Stimulated activated CD4-positive, alpha-beta T cell treated with anti-CD3 and anti-CD28 coated beads, Interleukin-1b, Interleukin-23, amount 100 ng/mL, for 1 hour (primary cell): ENCODE measurements at places on chromosomes 7 and 10.

GRCh38 chr7:55052741-55053427 lies 34.1 kb downstream of the EGFR start:
- DNase-seq, result no peak

GRCh38 chr10:78716043-78716660 lies 352.6 kb upstream of the ZMIZ1 start:
- no peak for DNase-seq

- DNase-seq, result peak; percentile 31
Observed at GRCh38 chr10:22927661-22928403, at the start of gene ARMC3. TSS of gene ARMC3 (plus strand) at chr10:22928053. CDS start at chr10:22931997, 3,944 bp downstream.

DNA sequence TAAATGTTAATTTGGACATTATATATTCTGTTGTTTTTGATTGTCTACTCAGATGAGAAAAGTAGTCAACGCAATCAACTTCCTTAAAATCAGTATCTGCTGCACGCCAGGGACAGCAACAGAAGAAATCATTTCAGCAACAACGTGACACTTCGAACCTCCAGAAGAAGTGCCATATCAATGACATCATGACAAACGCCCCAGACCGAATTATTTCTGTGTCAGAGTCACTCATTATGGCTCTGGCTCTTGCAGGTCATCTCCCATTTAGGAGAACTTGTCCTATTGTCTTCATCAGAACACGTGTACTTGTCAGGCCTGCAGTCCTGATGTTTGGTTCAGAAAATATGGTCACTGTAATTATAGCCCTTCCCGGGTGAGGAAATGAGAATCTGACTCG lies 276.3 kb downstream of the ADARB2 start:
- no peak for DNase-seq

DNA sequence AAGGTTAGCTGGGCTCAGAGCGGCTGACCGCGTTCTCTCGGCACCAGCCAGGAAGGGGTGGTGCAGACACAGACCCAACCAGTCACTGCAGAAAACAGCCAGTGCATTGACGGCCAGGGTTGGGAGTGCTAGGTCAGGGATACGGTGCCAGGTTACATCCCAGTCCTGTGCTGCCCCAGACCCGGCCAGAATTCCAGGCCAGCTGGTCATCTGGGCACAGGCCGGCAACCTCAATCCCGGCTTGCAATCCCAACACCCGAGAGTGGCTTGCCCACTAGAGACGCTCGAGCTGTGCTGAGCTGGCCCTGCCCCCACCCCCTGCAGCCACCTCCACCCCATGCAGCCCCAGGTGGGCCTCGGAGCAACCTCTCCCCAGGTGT lies 3.8 kb downstream of the PRAP1 start:
- DNase-seq, result no peak

- no peak for DNase-seq
Observed at GRCh38 chr10:7667262-7668141, 736 bp upstream of the ITIH5 start.

DNA sequence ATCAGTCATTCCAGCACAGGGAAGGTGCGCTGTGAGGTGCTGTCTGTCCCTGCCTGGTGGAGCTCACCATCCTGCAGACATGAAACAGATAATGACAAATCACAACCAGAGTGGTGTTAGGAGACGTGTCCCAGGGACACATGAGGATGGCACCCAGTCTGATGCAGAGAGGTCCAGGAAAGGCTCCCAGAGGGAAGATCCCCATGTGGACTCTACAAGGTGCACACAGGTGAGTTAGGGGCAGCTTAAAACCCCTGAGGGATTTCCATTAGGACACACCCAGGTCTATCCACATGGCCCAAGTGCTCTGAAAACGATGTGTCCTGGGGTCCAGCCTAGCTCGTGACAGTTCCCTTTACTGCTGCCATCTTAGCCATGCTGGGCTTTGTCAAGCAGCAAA lies 91.4 kb downstream of the ADARB2 start:
- no peak for DNase-seq

GRCh38 chr7:15215616-15216015 lies 313.1 kb upstream of the DGKB start:
- no peak for DNase-seq

DNA sequence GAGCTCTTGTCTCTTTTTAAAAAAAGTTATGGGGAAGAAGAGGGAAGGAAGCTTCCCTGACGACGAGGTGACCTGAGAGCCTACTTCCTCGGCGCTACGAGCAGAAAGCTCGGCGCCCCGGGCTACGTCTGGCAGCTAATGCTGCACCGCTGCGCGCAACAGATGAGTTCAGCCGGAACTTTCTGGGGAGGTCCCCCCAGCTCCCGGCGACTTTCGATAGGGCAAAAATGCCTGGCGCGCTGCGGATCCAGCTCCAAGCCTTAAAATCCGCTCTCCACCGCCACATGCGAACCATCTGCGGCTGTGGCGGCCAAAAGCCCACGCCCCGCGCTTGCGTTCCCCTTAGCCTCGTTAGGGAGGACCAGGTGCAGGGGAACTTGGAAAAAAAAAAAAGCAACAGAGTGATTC lies 621 bp downstream of the P4HA1 start:
- peak; percentile 45 for DNase-seq
